HFFc6 (cell line): ENCODE measurements at places on chromosomes 5 and 9. TPM values are rescaled to one million over a fixed set of nuclear protein-coding genes. Genes with fewer than 3 reads are reported as not detected.

IFT74 gene
- total RNA-seq = 12.1 and 12.8 TPM in 2 replicates

BRINP1 gene
- total RNA-seq = not detected in 3 replicates

UNC5A gene
- not detected in 3 replicates for total RNA-seq

HSD17B3 gene
- not detected in 3 replicates for total RNA-seq

SLC25A48 gene
- total RNA-seq = not detected in 3 replicates

ANKRD34B gene
- total RNA-seq = not detected in 2 replicates

NOTCH1 gene
- 11.7 to 14.7 TPM (median 11.9 TPM) in 3 replicates for total RNA-seq

ORM1 gene
- total RNA-seq = not detected in 3 replicates

PPP3R2 gene
- total RNA-seq = not detected in 3 replicates

THBS4 gene
- 0.24 to 0.35 TPM in 2 of 3 replicates, not detected in the other for total RNA-seq

STKLD1 gene
- 1.2 TPM in 1 of 2 replicates, not detected in the other for total RNA-seq
